Activated CD4-positive, alpha-beta T cell treated with anti-CD3 and anti-CD28 coated beads, Interleukin-2, amount 50 U/mL, for 4 hours (primary cell): ENCODE measurements at places on chromosomes 11 and 22.

DNA sequence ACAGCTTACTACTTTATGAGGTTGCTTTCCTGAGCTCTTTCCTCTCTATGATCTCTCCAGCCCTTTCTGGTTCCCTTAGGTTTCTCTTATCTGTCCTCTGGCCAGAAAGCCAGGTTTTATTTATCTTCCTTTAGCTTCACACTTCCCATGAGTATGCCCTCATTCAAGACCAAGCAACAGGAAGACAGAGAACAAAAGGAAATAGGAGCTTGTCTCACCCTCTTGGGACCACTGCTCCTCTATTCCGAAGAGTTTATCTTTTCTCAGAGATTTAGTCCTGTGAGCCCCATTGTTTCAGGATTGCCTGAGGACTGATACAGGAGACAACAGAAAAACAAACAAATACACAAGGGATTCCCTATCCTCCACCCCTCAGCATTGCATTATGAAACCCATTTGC lies 62.4 kb upstream of the CCDC179 start:
- DNase-seq: no peak

GRCh38 chr11:86186386-86186785 lies 58.2 kb upstream of the EED start:
- DNase-seq: no peak

DNA sequence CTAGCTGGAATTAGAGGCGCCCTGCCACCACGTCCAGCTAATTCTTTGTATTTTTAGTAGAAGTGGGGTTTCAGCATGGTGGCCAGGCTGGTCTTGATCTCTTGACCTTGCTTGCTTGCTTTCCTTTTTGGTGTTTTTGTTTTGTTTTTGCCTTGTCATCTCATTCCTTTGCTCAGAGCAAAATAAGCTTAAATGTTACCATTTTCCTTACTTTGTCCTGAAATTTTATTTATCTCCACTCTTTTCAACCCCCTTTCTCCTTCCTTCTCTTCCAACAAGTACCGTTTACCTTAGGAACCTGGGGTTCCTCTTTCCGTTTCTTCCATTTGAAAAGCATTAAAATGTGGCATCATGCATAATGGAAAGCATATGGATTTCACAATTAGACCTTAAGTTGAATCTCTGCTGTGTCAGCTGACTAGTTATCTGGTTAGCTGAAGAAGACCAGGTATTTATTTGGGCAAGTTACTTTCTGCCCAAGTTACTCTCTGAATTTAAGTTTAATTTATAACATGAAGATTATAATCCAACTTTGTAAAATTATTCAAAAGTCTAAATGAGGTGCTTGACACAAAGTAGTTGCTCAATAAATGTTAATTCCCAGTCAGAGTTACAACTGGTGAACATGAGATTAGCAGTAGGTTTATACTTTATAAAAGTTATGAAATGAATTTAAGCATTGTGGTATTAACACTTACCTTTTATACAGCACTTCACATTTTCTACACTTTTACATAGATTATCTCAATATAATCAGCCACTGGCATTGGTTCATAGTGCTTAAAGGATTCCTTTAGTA lies 69.7 kb downstream of the PRMT3 start:
- DNase-seq: no peak

DNA sequence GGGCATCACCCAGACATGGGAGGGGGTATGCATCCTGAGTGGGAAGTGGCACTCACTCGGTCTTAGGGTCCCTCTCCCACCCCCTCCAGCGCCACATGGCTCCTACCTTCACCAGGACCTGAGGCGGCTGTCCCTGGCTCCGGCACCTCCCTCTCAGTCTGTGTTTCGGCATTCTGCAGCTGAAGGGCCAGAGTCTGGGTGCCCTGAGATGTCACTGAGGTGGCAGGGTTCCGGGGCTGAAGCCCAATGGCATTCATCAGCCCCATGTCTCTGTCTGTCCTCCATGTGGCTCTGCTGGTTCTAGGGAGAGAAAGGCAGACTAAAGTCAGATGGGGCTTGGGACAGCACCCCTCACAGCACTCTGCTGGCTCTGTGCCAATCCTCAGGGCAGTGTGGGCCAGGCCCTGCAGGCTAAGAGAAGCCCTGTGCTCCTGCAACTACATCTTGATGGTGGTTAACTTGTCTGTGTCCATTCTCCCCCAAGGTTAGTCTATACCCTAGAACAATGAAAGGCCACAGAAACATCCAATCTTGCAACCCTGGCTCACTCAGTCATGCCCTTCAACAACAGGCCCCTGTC lies 16.9 kb upstream of the CHRM4 start:
- DNase-seq: no peak

GRCh38 chr22:22735695-22736611 lies 91.5 kb downstream of the GGTLC2 start:
- no peak for DNase-seq

GRCh38 chr22:41481131-41481830 lies 12.4 kb downstream of the ACO2 start:
- no peak for DNase-seq

DNA sequence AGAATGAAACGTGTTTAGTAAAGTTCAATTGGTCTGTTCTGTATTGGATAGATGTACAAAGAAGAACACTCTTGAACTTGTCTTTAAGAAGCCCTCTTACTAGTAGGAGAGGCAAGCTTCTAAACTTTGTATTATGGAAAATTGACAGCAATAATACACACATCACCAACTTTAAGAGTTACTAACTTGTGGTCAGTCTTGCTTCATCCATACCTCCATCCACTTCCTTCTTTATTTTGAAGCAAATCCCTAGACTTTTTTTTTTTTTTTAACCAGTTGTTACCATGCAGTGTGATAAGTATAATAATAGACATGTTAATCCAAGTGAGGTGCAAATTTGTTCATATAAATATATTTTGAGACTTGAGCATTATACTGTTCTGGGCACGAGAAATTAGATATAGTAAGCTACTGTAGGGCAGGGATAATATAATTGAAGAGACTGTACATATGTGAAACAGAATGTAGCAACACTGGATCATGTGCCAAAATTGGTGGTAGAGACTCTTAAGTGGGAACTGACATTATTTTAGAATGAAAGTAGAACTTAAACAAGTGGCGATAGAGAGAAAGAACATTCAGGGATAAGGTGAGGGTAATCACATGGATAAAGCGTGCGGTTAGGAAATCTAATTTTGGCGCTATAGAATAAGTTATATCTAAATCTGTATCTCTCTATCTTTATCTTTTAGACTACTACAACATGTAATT lies 6.5 kb downstream of the FAR1 start:
- no peak for DNase-seq

DNA sequence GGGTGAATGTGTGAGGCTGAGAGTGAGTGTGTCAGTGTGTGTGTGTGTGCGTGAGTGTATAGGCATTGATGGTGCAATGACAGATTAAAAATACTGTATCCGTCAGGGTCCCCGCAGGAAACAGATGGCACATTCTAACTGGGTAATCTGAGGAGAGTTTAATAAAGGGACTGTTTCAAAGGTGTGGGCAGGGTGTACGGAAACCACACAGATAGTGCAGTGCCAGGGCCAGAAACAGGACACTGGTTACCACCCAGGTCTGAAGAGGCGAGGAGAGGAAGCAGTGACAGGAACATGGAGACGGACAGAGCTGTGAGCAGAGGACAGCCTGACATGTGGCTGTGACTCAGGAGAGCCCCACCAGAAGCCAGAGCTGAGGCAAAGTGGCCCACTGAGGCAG lies 16.5 kb downstream of the P2RX3 start:
- DNase-seq: no peak

- no peak for DNase-seq
Observed at GRCh38 chr11:93548679-93549319, 5.6 kb upstream of the SMCO4 start.

- no peak for DNase-seq
Observed at GRCh38 chr11:43071338-43071737, 240.5 kb upstream of the API5 start.

DNA sequence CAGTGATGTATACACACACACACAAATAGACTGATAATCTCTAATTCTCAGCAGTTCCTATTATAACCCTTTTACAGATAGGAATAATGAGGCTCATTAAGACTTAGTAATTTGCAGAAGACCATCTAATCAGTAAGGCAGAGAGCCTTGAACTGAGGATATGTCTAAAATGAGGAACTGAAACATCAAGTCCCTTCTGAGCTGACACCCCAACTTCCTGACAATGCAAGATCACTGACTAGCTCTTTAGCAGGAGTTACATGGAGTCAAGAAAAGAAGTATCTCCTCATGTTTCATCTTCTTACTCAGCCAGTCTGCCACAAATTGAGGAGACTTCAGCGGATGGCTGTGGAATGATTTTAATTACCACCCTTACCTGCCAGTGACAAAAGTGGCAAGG lies 193.0 kb downstream of the MSANTD4 start:
- no peak for DNase-seq

DNA sequence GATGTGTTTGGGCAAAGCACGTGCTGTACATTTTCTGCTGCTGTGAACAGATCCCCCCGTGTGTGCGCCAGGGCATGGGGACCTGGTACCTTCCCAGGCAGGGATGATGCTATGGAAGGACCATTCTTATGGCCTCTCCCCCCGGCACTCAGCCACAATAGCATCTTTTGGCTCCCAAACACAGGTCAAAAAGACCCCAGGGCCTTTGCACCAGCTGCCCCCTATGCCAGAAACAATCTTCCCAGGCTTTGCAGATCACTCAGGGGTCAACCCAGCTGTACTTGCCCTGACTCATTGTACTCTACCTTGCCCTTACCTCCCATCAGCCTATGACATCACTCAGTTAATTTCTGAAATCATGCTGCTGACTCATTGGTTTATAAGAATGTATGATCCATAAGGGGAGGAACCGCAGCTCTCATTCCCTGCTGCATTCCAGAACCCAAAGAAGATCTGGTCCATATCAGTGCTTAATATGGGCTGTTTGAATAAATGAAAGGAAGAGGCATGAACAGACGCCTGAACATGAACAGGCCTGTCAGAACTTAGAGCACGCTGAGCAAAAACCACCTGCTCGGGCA lies 100.7 kb downstream of the CELSR1 start:
- no peak for DNase-seq

- DNase-seq: no peak
Observed at GRCh38 chr11:19905280-19905853, 192.7 kb downstream of the NAV2 start.

GRCh38 chr22:44276706-44277356 lies 35.9 kb downstream of the SHISAL1 start:
- no peak for DNase-seq

DNA sequence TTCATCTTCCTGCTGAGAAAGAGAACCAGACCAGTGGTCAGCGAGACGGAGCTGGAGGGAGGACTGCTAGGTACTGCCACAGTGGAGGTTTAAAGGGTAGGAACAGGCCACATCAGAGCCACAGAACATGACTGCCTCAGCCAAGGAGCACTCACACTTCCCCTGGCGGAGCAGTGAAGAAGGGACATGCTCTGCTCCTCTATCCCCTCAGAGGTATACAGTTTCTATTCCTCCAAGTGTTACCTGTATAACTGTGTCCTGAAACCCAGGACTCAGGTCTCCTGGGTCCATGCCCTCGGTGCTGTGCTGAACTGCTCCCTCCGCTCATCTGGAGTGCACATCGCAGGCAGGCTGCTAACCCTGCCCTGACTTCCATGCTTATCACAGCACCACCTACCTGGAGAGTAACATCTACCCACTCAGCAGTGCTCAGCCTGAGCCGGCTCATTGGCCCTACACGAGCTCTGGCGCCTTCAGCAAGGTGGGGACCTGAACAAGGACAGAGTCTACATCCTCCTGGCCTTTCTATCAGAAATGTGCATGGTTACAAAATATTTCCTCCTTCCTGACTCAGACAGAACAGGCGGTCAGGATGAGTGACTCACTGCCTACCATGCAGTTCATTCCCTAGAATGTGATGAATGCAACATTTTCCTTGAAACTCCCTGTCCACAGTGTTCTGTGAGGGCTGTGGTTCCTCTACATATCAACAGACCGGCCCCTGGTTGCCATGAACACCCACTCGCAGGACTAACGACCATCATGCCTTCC lies 52.9 kb downstream of the C11orf58 start:
- no peak for DNase-seq

- DNase-seq: no peak
Observed at GRCh38 chr22:32576553-32577253, 102.1 kb downstream of the FBXO7 start.

- no peak for DNase-seq
Observed at GRCh38 chr11:127564810-127565209, 564.2 kb upstream of the KIRREL3 start.

DNA sequence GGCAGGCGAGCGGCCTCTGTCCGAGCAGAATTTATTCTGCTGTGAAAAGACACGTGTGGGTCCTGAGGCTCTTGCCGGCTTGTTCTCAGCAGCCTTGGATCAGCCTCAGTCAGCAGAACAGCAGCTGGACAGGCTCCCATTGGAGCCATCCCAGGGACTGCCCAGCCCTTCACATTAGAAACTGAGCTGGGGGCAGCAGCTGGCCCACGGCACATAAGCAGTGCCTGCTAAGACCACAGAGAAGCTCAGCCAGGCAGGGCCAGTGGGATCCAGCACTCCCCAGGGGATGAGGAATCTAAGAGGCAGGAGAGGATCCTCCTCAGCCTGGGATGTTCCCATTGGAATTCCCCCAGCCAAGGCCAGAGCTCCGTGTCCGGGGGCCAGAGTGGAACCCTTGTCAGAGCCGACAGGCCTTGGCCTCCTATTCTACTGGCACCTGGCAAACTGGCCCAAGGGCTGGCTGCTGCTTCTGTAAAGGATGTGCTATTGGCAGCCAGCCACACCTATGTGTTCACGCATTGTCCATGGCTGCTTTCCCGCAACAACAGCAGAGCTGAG lies 18.2 kb downstream of the RTN4R start:
- DNase-seq: no peak

GRCh38 chr11:20596205-20597153 lies 2.9 kb upstream of the SLC6A5 start:
- no peak for DNase-seq

DNA sequence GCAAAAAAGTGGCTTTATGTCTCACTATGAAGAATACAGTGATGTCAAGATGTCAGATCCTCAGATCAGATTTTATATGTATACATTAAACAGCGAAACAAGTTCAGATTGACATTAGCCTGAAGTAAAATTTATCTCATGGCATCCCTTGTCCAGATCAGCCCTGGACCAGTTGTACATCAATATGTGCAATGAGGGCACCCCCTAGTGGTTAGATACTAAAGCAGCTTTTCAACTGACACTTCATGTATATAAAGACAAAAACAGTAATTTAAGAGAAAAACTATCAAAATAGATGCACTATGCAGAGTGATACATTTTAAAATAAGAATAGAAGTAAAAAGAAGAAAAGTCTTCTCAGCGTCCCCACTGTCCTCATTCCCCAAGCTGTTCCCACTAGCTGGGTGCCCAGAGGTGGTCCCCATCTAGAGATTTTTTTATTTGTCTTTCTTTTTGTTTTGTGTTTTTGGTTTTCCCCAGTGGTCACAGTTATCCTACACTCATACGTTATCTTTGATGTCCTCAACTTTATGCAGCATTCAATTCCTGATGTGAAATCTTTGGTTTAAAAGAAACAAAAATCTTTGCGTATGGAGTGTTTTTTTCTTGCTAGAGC lies 2193.4 kb upstream of the RAG2 start:
- DNase-seq: no peak

GRCh38 chr22:37089434-37089833 lies 20.1 kb downstream of the TMPRSS6 start:
- DNase-seq: no peak

GRCh38 chr11:120039039-120039438 lies 98.9 kb downstream of the TRIM29 start:
- DNase-seq: no peak

GRCh38 chr11:80173371-80174136 lies 732.7 kb upstream of the TENM4 start:
- DNase-seq: no peak

GRCh38 chr22:49786976-49787706 lies 40.5 kb downstream of the BRD1 start:
- no peak for DNase-seq
